Activated gamma-delta T cell treated with anti-CD3 and anti-CD28 coated beads, Interleukin-2, amount 50 U/mL, for 16 hours (primary cell): ENCODE measurements at places on chromosomes 2 and 18.

DNA sequence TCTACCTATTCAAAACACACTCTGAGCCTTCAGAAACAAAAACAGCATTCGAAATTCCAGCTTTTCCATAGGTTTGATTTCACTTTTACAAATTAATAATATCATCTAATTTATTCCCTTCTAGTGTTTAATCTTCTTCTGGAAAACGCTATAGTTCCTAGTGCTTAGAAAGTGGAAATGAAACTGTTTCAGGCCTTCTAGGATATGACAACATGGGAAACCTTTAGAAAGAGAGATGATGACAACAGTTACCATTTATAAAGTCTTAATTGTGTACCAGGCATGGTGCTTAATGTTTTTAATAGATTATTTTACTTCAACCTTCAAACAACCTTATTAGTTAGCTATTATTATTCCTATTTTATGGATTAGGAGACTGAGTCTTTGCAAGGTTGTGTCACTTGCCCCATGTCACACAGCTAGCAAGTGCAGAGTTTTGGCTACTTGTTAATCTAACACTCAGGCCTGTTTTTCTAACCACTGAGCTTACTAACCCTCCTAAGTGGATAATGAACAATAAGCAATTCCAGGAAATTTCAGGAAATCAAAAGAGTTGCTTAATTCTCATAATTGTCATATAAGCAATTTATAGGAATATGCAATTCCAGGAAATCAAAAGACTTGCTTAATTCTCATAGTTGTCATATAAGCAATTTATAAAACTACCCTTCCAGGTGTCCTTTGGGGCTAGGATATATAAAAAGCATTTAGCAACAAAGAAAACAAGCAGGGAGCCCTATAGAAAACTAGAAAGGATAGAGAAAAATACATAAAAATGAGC lies 206.0 kb downstream of the ZNF521 start:
- no peak for DNase-seq

DNA sequence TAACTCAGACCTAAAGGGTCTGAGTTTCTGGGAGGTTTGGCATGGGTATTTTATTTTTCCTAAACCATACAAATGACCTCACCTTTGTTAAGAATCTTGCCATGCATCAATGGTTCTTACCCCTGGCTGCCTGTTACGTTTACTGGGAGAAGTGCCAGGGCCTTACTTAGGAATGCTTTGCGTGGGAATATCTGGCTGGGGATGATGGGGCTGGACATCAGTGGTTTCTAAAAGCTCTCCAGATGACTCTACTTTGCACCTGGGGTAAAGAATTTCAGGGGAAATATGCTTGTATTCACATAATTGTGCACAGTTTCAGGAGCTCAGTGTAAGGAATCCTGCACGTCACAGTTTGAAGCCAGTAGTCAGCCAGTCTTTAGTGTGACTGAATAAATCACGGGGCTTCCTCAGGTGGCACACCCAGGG lies 18.2 kb upstream of the DAW1 start:
- DNase-seq = no peak

DNA sequence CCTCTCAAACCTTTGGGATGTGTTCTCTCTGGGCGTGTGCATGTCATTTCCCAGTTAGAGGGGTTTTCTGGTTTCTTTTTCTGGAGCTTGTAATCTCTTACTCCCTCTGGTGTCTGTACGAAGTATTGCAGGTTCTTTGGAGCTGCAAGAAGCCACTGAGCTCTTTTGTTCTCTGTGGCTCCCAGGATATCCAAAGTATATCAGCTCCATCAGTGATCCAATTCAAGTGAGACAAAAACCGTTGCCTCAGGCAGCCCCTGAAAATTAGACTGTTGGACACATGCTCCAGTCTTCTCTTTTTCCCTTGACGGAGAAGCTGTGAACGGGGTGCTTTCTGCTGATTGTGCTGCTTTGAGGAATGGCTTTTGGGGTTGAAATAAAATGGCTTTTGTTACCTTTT lies 59.0 kb upstream of the LDLRAD4 start:
- no peak for DNase-seq

DNA sequence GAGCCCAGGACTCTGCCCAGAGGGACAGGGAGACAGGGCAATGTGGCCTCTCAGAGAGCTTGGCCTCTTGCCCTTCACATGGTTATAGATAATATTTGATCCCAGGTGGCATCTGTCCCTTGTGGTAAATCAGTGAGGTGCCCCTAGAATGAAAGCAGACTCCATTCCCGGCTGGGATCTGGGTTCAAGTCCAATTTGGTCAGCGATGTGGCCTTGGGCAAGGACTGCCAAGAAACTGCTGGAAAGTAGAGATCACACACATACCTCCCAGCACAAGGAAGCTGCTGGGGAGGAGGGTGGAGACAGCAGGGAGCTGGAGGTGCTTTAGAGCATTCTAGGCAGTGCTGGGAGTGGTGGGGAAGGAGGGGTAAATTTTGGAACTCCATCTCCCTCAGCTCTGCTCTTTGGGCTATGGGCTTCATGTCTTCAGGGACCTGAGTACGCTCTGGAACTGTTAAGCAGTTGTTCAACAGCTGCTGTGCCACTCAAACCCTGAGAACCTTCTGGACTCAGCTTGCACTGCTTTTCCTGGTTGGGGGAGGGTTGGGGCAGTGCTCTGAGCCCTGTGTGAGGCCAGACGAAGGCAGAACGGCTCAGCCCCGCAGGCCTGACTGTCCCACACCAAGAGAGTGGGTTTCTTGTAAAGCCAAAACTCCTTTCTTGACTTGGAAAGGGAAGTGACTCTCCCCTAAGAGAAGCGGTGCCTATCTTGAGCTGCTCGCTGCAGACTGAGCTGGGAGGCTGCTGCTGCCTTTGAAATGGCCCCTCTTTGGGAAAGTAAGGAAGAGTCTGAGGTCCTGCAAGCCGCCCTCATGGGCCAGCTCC lies 23.0 kb downstream of the INPP5D start:
- no peak for DNase-seq

GRCh38 chr18:59814891-59815290 lies 84.9 kb upstream of the PMAIP1 start:
- DNase-seq = no peak

DNA sequence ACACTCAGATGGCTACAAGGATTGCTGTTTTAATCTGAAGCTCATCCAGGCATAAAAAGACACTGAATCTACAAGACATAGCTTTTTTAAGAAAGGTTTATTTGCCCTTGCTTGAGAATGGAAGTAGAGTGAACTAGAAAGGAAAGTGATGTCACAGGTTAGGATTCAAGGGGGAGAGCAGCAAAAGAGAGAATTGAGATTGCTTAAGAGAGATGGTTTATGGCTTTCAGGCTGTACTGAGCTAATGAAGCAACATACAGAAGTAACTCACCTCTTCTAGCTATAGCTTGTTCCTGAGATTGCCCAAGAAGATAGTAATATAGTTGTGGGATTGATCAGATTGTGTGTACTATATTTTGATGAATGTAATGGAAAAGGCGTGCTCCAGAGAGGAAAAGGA lies 26.1 kb upstream of the ACVR2A start:
- DNase-seq = no peak
